ENCODE measurements at places on chromosomes 16 and 17.
A peak's percentile ranks its signal among the peaks of the same experiment; 100 is the strongest.

GRCh38 chr17:75191584-75191983, 8.8 kb upstream of the SUMO2 start:
- ATAC-seq: no peak

DNA sequence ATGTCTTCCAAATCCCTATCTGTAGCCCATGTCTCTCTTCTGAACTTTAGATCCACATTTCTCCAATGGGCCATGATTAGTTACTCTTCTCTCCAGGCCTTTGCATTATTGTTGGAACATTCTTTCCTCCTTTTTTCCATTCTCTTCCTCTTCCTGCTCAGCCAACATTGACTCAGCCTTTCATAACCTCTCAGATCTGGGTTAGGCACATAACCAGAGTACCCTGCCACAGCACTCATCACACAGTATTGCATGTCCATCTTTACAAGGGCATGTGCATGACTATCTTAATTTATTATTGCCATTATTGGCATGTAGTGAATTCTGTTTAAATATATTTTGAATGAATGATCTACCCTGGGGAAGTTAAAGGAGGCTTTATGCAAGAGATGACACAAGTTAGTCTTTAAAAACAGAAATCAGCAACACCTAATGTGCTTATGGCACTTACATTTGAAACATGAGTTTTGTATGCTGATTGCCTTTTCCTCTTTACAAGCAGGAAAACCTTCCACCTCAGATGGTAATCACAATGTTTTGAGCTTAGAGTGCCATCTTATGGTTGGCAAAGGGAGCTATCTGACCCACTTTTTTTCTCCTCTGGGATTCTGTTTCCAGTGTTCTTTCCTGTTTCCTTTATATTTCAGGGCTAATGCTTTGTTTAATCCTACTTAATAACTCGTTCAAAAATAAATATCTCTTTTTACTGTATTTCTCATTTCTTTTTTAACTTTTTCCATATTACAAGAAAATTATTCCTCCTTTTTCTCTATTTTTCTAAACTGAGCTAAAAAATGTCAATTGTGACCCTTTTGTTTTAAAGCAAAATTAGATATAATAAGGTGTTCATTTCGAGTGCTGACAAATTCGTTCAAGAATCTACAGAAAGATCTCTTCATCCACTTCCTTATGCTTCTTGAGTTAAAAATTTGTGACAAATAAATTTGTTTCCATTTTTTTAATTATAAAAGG, 151.0 kb upstream of the RBL2 start:
- no peak for ATAC-seq

- ATAC-seq: no peak
Observed at GRCh38 chr16:9481747-9482730, 390.6 kb downstream of the HAPSTR1 start.

DNA sequence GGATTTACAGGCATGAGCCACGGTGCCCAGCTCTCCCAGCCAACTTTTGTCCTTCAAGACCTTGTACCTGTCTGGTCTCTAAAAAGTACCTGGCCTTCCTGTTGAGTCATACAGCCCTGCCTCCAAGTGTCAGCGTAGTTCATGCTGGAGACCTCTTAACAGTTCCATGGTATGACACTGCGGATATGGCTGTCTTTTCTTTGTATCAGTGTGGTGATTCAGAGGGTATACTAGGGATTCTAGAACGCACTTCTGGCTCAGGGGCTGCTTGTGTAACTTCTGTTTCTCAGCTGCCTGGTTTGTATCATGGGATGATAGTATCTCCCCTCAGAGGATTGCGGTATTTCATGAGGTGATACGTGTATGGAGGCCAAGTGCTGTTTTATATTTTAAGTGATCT, 2.0 kb upstream of the TMEM11 start:
- ATAC-seq: no peak

DNA sequence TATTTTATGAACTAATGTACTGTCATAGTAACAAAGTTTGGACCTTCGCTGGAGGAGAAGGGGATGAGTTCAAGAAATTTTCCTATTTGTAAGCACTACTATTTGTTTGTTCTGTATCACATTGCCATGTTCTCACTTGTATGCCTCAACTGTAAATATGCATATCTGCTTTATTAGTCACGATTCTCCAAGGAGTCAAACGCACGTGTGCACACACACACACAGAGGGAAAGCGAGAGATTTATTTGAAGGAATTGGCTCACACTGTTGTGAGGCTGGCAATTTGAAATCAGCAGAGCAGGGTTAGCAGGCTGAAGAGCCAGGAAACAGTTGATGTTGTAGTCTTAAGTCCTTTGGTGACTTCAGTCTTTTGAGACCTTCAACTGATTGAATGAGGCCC, 24.9 kb upstream of the MYH2 start:
- no peak for ATAC-seq

- peak; percentile 90 for ATAC-seq
Observed at GRCh38 chr17:333626-334396, 18.8 kb downstream of the RPH3AL start.

DNA sequence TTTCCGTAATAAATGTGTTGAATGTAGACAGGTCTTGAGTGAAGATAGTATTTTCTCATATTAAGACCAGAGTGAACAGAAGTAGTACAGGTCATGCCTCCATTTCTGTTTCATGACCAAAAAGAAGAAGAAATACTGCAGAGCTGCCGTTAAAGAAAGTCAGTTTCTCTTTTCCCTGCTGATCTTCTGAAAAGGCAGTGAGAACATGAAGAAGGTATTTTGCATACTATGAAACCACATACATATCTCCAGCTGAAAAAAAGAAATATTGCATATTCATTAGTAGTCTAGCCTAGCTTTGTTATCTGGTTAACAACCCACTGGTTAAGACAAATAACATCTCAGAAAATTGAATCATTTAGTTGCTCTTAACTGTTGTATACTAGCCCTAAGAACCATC, 138.4 kb downstream of the PHKB start:
- ATAC-seq: no peak

DNA sequence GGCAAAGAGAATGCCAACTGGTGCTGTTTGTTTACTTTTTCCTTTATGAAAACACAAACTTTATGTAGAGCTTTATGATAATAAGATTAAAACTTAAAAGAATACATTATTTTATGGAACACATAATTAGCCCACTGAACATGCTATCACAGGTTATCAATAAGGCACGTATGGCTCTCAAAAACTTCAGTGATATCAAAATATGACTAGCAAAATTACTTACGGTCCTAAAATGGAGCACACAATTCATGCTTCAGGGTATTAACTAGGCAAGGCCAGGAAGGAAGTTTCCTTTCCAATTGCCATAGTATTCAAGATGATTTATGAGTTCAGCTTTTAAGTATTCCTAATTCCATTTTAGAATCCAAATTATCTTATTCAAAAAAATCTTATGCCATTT, 3.6 kb downstream of the RNF43 start:
- ATAC-seq: no peak

DNA sequence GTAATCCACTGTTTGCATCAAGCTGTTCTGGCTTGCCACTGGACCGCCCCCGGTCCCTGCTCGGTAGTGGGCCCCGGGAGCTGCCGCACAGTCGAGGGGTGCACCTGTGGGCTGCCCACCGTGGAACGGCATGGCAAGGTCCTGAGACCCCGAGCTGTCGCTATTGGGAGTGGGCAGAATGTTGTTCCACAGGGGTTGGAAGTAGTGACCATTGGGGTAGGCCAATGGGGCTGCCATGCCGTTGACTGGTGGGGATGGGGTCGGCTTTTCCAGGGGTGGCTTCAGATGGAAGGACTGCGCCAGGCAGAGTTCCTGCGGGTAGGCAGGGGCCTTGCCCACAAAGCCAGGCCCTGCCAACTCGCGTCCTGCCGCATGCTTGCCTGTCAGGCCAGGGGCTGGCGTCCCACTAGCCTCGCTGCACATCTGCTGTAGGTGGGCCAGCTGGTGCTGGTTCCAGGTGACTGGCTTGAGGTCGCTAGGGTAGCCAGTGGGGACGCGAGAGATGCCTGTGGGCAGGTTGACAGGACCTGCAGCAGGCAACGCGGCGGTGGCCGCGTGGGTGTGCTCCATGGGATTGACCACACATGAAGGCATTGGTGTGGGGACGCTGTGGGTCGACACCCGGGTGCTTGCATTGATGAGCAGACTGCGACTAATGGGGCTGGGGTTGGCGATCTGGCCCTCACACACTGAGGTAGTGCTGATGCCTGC, 14.8 kb downstream of the TRAF4 start:
- ATAC-seq: no peak

GRCh38 chr16:87802670-87803069, 36.9 kb upstream of the KLHDC4 start:
- no peak for ATAC-seq

GRCh38 chr17:3925684-3926485, 9.6 kb upstream of the P2RX1 start:
- ATAC-seq: no peak

GRCh38 chr17:81481073-81481799, 31.4 kb downstream of the ACTG1 start:
- peak; percentile 88 for ATAC-seq

DNA sequence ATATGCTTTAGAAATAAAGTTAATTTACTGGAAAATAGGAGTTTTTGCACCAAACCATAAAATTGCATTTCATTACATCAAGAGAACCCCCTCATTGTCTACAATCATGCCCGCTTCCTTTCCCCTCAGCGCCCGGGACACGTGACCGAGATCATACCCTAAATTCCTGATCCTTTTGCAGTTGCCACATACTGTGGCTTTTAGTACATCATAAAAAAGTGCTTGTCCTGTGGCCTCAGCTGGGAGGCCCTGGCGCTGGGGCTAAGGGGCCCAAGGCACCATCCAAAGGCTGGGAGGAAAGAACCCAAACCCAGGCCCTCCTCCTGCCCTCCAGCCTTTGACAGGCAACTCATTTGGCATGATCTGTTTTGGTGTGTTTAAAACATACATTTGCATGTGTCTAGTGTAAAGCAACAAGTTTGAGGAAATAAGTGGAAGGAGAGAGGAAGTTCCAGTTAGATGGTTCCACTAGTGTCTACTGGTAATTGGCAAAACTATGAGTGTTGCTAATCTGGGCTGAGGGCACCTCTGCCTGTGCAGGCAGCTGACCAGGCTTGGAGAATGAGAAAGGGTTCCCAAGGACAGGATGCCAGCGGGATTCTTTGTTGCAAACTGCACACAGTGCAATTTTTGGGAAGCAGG, 6.0 kb downstream of the CDK5R1 start:
- no peak for ATAC-seq

GRCh38 chr17:46821482-46822387, 3.2 kb upstream of the WNT3 start:
- peak; percentile 32 for ATAC-seq

- peak; percentile 51 for ATAC-seq
Observed at GRCh38 chr16:89167425-89167941, 4.1 kb upstream of the CDH15 start.

GRCh38 chr17:49592263-49592662, 16.6 kb downstream of the NXPH3 start:
- no peak for ATAC-seq

- ATAC-seq: no peak
Observed at GRCh38 chr17:21451975-21452374, 75.8 kb downstream of the KCNJ12 start.

- no peak for ATAC-seq
Observed at GRCh38 chr17:20214794-20215193, 205.6 kb downstream of the SPECC1 start.

- no peak for ATAC-seq
Observed at GRCh38 chr17:69588827-69589239, 174.3 kb downstream of the MAP2K6 start.
